ENCODE measurements at places on chromosomes 7 and 10.

- DNase-seq: no peak
These were observed 102.4 kb downstream of the EGFR start for GRCh38 chr7:55121249-55121648.

DNA sequence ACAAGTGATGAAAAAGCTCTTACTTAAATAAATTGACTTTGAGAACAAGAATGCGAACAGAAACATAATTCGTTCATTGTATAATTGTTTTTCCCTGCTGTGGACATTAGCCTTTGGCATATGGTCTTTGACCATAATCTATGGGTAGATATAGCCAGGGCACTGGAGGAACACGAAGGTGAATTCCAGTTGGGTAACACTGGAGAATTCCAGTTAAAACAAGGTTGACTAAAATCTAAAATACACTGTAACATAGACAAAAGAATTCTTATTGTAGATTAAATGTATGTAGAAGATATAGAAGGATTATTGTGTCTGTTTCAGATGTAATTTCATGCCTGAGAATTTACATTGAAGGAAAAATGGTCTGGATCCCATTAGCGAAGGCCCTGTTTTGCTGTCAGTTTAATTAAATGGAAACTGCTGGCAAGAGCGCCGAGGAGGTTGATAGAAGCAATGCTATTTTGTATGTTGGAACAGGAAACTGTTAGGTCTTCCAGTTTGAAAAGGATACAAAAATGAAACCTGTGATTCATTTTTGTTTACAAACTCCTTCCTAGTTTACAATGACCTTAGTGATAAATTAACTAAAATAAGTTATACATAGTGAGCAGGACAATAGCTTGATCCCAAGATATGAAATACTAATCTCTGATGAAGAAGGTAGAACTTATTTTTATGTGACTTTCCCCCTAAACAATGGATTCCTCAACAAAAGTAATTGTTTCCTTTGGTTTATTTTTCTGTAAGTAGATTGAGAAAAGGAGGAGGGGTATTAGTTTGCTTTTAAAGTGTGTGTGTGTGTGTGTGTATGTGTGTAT is 68.9 kb downstream of the ARID5B start:
- no peak for DNase-seq

- no peak for DNase-seq
These were observed 362.0 kb downstream of the GPR37 start for GRCh38 chr7:124403587-124403986.

GRCh38 chr10:114552050-114552449 is 106.0 kb downstream of the ABLIM1 start:
- DNase-seq: no peak

DNA sequence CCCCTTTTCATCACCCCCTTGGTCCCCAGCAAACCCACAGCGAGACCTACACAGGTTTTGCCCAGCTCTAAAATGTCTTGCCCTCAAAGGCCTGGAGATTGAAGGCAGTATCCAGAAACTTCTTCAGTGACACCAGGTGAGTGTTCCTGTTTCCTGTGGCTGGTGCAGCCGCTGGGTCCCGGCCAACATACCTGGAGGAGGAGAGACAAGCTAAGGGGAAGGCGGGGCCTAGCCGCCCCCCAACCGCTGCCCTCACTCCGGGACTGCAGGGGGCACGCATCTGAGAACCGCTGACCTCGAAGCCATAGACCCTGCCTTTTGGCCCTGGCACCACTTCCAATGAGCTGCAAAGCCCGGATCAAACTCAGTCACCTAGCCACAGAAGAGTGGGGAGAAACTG is 27.0 kb downstream of the OGDHL start:
- no peak for DNase-seq

DNA sequence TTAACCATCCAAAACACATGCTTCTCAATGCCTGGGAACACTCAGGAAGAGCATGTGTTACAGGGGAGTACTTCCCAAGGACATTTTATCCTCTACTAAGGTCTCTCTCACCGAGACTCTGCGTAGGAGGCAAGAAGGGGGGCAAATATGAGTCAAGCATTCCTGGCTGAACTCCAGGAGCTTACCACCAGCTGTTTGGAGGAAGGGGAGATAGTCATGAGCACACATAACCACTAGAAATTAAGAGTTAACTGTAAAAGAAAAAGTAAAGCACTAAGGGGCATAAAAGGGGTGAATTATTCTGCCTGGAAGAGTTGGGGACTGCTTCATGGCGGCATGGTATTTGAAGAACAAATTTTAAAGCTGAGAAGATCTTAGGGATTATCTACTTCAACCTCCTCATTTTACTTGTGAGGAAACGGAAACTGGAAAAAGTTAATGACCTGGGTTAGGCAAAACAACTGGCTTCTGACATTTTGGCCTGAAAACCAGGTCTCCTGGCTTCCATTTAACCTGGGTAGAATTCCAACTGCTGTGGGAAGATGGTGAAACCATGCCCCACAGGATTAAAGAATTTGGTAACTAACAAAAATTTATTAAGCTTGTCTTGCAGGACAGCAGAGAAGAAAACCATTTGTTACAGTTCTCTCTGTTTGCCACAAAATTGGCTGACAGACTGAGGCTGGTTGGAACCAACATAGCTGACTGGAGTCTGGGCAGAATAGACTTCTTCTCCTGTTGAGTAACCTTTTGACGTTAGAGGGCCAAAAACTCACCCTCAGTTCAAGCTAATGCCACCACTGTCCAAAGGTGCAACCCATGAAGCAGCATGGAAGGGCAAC is 85.5 kb downstream of the SLC25A13 start:
- no peak for DNase-seq

DNA sequence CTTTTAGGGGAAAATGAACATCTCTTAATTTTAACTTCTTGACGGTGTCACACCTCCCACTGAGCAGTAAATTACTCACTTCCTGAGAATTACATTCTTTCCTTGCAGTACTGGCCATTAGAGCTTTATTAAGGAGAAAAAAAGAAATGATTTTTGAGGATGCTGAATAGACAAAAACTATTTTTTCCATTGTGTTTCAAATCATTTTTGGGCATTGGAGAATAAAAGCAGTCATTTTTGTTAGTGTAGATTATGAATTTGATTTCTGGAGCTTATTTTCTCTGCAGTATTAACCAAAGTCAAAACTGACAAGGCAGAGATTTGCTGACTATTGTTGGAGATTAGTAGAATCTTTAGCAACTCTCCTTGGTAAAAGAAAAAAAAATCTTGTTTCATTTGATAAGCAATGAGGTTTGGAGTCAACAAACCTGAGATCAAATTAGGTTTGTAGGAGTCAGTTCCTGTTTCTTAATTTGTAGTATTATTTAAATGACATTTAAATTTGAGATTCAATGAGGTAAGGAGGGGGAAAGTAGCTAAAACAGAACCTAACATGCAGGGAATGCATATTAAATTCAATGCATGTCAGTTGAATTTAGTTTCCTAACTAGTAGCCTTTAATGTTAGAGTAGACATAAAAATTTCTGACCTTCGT is 70.6 kb downstream of the AP3M1 start:
- no peak for DNase-seq

- no peak for DNase-seq
These were observed 22.9 kb upstream of the INSIG1 start for GRCh38 chr7:155274633-155275355.

GRCh38 chr7:86785641-86786040 is 141.9 kb downstream of the GRM3 start:
- DNase-seq: no peak

DNA sequence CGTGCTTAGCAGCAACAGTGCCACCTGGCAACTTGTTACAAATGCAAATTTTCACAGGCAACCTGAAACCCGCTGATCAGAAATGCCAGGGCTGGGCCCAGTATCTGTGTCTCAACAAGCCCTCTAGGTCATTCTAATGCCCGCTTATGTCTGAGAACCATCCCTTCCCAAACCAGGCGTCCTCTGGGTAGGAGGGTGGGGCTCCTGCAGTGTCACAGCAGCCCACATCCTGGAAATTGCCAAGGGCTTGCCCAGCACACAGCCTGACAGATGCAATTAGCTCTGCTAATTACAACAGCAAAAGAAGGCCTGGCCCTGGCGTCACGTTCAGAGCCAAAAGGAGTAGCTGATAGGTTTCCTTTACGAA is 15.9 kb downstream of the ITPRIP start:
- DNase-seq: no peak

- DNase-seq: no peak
These were observed 879.1 kb upstream of the C7orf33 start for GRCh38 chr7:147711447-147711846.

GRCh38 chr10:92839191-92840085 is 8.9 kb upstream of the EXOC6 start:
- no peak for DNase-seq

DNA sequence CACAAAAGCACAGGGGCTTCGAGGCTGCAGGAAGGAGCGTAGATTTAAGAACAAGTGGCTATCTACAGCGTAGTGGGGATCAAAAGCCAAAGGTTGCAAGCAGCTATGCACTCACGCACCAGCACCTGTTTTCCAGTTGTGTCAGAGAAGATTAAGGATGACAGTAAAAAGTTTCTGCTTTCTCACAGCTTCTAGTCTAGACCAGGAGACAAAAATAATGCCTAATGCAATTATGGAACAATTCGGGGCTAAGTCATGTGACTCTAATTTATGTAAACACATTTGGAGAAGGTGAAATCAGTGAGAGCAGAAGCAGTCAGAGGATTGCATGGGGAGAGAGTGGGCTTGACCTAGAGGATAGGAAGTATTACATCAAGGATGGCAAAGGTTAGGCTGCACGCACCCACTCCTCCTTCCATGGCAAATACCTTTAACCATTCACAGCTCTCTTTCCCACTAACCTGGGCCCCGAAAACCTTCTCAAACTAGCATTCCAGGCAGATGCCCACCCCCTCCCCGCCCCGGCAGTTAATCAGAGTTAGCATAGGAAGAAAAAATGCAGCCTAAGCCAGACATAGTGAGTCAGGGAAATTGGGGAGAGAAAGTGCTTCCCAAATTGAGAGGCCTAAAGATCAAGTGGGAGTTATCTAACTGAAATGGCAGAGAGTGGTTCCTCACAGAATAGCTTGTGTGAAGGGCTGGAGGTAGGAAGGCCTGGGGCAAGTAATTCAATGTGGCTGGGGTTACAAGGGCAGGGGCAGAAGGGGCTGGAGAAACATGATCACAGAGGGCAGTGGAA is 48.2 kb upstream of the GPAM start:
- DNase-seq: no peak

Data from activated gamma-delta T cell (primary cell).